Astrocyte (in vitro differentiated cells and primary cell): ENCODE measurements at places on chromosomes 4 and X. TPM values are rescaled to one million over a fixed set of nuclear protein-coding genes. Genes with fewer than 3 reads are reported as not detected.

- peak; percentile 80 for DNase-seq
- H3K36me3 ChIP-seq = no peaks in the 10 kb centered on the region
- no peak overlapping the region for H3K4me3 ChIP-seq
- no peak overlapping the region for H3K27ac ChIP-seq
- H3K27me3 ChIP-seq = no peaks in the 10 kb centered on the region
- H3K4me1 ChIP-seq = peaks cover 11% of the 10 kb centered on the region
Measured at GRCh38 chrX:39953879-39954278, 143.9 kb downstream of the BCOR start.

Gene RHOXF1
- not detected in 2 replicates for total RNA-seq

Gene HPRT1
- total RNA-seq = 20.2 and 20.6 TPM in 2 replicates

DNA sequence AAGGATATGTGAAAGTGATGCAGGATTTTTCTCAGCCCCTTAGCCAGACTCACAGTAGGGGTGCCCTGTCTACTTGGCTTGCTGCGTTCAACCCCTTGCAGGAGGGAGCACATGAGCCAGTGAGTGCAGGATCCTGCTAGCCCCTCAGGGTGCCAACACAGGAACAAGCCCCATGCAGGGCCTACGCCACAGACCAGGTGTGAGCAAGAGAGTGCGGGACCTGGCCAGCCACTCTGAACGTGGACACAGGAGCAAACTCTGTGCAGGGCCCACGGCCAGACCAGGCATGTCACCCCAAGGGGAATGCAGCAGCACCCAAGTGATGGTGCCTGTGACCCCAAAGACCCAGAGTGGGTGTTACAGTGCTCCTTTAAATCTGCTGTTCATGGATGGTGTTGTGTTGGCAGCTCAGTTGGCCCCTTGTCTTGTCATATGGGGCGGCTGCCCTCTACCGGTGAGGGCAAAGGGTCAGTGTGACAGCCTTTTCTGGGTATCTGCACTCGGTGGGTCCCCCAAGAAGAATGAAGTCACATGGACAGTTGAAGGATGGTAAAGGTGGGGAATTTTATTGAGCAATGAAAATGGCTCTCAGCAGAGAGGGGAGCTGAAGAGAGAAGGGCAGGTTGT, 188.4 kb upstream of the MAOA start:
- no peak overlapping the region for H3K4me3 ChIP-seq
- no peak overlapping the region for H3K27ac ChIP-seq
- H3K4me1 ChIP-seq = no peaks in the 10 kb centered on the region
- no peaks in the 10 kb centered on the region for H3K36me3 ChIP-seq

- H3K36me3 ChIP-seq = no peaks in the 10 kb centered on the region
- H3K27ac ChIP-seq = no peak overlapping the region
- no peaks in the 10 kb centered on the region for H3K4me1 ChIP-seq
- peaks cover 3% of the 10 kb centered on the region for H3K27me3 ChIP-seq
- no peak overlapping the region for H3K4me3 ChIP-seq
Measured at GRCh38 chr4:89222170-89222569, 85.4 kb downstream of the GPRIN3 start.

Gene DCAF8L2
- not detected in 2 replicates for total RNA-seq

DNA sequence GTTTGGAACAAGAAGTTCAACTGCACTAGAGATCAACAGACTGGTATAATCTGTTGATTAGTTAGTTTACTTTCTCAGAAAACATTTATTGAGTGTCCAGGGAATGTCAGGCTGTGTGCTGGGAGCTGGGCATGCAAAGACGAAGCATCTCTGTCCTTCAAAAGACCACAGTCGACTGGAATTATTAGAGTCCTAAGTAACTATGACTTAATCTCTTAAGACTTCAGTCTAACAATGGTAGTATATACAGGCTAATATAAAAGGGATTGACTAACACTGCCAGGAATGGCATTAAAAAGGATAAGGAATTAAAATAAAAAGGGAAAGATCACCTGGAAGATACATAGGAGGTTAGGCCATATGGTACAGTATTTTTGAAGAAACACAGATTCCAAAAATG, 128.7 kb downstream of the WDFY3 start:
- no peaks in the 10 kb centered on the region for H3K36me3 ChIP-seq
- H3K27me3 ChIP-seq = no peaks in the 10 kb centered on the region
- peak; percentile 33 for DNase-seq
- no peak overlapping the region for H3K4me3 ChIP-seq
- peaks cover 6% of the 10 kb centered on the region for H3K4me1 ChIP-seq

DNA sequence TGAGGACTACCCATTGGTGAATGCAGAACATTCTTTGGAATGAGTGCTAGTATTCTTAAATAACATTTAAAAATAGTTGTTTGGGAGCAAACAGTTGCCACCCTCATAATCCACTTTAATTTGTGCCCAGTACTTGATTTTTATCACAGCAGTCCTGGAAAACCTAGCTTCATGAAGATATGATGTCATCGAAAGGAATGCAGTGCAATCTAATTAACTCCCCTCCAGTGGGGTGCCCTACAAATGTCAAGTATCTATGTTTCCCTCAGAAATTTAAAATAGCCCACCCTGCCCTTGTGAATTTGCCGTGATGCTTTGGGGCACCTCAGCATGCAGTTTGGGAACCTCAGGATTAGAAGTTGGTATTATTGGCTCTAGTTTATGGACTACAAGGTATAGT, 5.4 kb downstream of the RAB9A start:
- H3K36me3 ChIP-seq = no peaks in the 10 kb centered on the region
- peak; percentile 15 for DNase-seq
- H3K27ac ChIP-seq = no peak overlapping the region
- H3K4me3 ChIP-seq = no peak overlapping the region

Gene P2RY10
- total RNA-seq = not detected in 2 replicates

Gene GTPBP6
- total RNA-seq = 27.9 and 30.5 TPM in 2 replicates

GRCh38 chrX:19630776-19631707, 115.7 kb upstream of the MAP3K15 start:
- no peak for DNase-seq
- no peaks in the 10 kb centered on the region for H3K27me3 ChIP-seq
- H3K27ac ChIP-seq = no peak overlapping the region
- H3K4me1 ChIP-seq = peaks cover 17% of the 10 kb centered on the region
- no peaks in the 10 kb centered on the region for H3K36me3 ChIP-seq
- no peak overlapping the region for H3K4me3 ChIP-seq

DNA sequence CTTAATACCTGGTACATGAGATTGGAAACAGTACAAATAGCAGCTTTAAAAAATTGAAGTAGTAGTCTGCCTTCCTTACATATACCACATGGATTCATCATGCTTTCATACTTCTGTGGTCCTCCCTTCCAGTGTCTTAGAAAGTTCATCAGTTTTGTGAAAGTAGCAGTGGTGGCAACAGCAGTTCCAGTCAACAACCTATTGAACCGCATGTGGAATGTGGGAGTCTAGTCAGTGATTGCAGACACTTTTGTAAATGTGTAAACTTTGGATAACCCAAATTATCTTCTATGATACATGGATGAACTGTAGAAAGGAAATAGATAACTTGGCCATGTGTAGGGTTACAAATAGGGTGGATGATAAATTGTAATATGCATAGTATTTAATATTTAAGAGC, 34.1 kb downstream of the FNIP2 start:
- no peaks in the 10 kb centered on the region for H3K36me3 ChIP-seq
- H3K4me3 ChIP-seq = no peak overlapping the region
- no peak overlapping the region for H3K27ac ChIP-seq
- peaks cover 2% of the 10 kb centered on the region for H3K4me1 ChIP-seq

Gene PAGE2
- not detected in 2 replicates for total RNA-seq

DNA sequence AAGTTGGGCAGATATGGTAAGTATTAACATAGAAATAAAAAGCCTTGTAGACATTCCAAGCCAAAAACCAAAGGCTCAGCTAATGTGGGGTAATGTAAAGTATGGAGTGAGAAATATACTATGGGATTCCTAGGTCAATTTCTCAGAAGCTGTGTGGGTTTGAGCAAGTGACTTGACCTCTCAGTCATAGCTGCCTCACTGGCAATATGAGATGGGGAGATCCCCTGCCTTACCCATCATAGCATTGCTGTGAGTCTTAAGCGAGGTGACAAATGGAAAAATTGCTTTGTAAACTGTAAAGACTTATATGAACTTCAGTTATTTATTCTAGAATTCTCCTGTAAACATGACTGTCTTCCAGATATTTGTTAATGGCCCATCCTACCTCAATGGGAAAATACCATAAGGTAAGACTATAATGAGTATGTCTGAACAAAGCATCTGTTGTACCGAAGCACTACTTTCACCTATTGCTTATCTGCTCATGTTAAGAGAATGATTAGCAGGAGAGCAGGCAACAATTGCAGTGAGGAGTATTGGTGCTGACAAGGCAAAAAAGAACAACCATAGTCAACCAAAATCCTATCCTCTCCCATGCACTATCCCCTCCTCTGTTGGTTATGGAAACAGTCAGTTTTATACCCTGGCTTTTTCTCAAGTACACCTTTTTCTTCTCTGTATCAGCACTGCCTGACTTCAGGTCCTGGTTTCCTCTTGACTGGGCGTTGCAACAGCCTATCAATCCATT, 44.1 kb upstream of the TRPC3 start:
- no peaks in the 10 kb centered on the region for H3K27me3 ChIP-seq
- H3K36me3 ChIP-seq = no peaks in the 10 kb centered on the region
- DNase-seq = no peak

Gene ACOT9
- 55.7 and 59.6 TPM in 2 replicates for total RNA-seq
